ENCODE measurements at places on chromosomes 1 and 21. TPM values are rescaled to one million over a fixed set of nuclear protein-coding genes. Genes with fewer than 3 reads are reported as not detected.
A peak's percentile ranks its signal among the peaks of the same experiment; 100 is the strongest.

DNA sequence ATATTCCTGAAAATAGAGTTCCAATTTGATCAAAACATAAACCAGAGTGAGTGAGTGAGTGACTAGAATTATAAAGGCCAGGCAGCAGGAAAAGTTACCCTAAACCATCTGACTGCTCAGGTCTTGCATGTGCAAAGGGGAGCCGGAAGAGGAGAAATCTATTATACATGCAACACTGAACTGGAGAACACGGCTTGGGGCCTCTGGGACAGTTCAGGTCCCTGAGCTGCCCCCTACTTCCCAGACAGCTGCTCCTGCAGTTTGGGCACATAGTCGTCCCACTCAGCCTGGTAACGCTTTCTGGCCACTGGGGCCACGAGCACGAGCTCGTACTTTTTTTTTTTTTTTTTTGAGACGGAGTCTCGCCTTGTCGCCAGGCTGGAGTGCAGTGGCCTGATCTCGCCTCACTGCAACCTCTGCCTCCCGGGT lies 40.1 kb downstream of the PTPRC start:
- DNase-seq = no peak

- DNase-seq = peak; percentile 86
Measured at GRCh38 chr21:39348355-39349210, at the start of gene HMGN1. Gene HMGN1 (minus strand): TSS chr21:39349088. CDS start chr21:39348917, 171 bp downstream.

The TGFBR3 gene
- total RNA-seq = 15.8 TPM

The PTPRC gene
- total RNA-seq = 3.5 TPM

GRCh38 chr1:201535046-201535918 lies 3.6 kb upstream of the NAV1 start:
- peak; percentile 94 for DNase-seq

DNA sequence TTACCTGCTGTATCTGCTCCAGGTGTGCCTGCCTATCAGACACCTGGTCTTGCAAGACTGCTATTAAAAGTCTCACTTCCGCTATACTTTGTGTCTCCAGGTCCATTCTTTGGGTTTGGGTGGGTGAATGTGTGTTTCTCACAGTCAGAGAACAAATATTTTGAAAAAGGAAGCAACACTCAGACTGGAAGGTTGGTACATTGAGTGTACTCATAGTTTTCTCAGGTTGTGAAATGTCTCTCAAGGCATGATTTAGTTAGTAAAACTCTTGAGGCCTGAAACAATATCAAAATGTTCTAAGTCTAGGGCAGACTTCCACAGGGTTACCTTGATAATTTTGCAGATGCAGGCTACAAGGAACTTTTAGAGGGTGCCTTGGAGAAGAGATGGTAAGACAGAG lies 429.9 kb upstream of the ZRANB2 start:
- DNase-seq = no peak

Data from fibroblast of villous mesenchyme (primary cell).